ENCODE measurements at places on chromosomes 3 and 15.
A peak's percentile ranks its signal among the peaks of the same experiment; 100 is the strongest.

- DNase-seq, result no peak
Measured at GRCh38 chr3:69259125-69259524, 126.8 kb downstream of the FRMD4B start.

DNA sequence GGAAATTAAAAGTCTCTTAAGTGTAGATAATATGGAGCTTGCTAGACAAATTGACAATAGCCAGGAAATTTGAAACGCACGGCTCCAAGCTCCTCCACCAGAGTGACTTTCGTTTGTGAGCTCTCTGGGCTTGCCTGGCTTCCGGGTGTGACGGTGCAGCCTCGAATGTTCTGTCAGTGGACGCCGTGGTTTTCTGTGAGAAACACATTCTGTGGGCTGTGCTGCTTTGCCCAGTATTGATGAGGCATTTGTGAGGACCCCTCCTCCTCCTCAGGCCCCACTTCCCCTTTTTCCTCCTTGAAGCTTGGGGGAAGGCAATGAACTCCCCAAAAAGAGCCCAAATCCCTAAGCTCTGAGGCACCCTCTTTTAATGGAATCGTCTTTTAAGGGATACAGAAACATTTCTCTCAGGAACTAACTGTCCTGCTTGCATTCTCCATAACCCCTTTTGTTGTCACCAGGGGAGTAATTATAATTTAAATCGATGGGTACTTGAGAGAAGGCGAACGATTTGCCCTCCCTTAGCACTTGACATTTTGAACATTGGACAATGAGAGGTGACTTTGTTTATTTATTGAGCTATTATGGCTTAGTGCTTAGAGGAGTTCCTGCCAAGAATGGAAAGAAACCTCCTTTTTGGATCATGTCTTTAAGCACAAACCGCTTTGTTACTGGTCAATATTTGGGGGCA, 40.8 kb downstream of the POLR2M start:
- DNase-seq, result no peak

- no peak for DNase-seq
Measured at GRCh38 chr3:190532731-190533203, 18.9 kb downstream of the IL1RAP start.

GRCh38 chr15:25677719-25678499, 185.2 kb downstream of the ATP10A start:
- no peak for DNase-seq

DNA sequence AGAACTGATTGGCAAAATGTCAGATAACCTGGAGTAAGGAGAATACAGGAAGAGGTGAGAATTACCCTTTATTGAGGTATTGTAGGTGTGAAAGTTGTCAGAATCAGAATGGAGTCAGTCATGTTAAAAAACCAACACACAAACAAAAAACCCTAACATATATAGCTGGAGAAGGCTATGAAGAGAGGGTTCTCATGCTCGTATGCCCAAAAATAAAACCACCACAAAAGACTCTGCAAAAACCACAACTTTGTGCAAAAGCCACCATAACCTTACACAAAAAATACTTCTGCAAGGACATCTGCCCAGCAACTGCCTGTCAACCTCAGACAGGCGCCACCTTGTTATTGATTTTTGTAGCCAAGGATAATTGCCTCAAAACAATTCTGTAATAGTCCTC, 136.0 kb downstream of the CD47 start:
- no peak for DNase-seq

- DNase-seq, result no peak
Measured at GRCh38 chr3:9405756-9406155, 8.3 kb downstream of the SETD5 start.

- no peak for DNase-seq
Measured at GRCh38 chr15:22253676-22254408, 173.5 kb downstream of the OR4M2 start.

- no peak for DNase-seq
Measured at GRCh38 chr3:74630602-74631001, 16.1 kb upstream of the CNTN3 start.

GRCh38 chr3:184085389-184085852, 11.4 kb upstream of the HTR3E start:
- DNase-seq, result no peak

DNA sequence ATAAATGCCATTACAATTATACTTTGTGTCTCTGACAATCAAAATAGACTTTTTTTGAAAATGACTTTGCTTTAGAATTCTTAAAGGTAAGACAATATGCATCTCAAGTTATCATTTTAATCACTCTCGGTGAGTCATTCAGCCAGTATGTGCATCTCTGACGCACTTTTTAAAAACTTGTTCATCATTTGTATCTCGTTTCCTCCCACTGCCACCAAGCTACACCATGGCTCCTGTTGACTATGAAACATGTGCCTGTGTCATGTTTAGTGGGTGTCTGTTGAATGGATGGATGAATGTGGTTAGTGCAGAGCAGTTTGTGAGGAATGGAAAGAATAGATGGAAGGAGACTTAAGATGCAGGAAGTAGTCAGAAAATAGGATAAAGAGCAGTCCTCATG, 68.6 kb downstream of the ARPP21 start:
- no peak for DNase-seq

- no peak for DNase-seq
Measured at GRCh38 chr3:106683953-106684620, 693.2 kb upstream of the CCDC54 start.

DNA sequence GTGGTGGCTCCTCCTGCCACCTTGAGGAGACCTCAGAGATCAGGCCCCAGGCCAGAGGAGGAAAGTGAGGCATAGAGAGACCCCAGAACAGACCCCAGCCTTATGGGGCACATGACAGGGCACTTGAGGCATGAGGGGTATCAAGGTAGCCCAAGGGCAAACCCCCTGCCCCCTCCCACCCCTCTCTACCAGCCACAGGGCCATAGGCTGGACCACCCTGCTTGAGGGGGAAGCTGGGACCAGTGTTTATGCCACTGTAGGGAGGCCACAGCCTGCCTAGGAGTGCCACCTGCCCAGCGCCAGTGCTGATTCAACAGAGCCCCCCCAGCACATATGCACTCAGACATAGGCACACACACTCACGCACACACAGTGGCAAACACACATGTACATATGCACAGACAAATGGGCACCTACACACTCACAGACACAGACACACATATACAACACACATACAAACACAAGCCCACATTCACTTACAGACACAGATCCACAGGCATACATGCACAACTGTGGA, 10.3 kb downstream of the MYL3 start:
- peak; percentile 5 for DNase-seq

DNA sequence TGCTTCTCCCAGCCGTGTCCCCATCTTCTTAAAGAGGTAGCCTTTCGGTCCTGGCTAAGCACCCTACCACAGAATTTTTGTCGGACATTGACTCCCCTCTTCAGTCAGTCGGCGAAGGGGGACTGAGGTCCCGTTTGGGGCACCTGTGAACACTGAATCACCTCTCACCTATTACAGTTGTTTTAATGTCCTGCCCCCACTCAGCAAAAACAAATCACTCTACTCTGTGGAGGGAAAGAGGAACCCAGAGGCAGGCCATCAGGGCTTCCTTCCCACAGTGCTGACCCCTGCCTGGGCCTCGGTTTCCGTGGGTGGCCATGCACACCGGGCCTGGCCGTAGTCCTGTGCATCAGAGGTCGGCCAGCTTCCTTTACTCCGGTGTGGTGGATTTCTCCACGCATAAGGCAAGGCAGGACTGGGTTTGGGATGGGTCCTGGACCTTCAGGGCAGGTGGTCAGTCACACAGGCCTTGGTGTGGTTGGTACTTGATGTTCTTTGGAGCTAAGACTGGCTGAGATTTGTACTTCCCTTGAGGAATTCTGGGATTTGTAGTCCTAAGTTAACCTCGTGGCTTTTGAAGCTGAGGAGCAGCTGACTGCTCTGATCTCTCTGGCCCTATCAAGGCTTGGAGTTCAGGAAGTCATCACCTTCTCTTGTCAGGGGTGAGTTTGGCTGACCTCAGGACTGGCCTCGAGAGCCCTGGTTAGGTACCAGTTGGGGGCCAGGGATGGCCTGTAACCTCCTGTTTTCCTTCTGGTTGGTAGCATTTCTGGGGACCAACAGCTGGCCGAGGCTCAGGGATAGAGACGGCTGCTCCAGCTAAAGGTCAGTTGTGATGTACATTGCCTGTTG, 627 bp upstream of the FAM131A start:
- peak; percentile 68 for DNase-seq

- DNase-seq, result no peak
Measured at GRCh38 chr15:73857193-73857920, 16.0 kb upstream of the TBC1D21 start.

DNA sequence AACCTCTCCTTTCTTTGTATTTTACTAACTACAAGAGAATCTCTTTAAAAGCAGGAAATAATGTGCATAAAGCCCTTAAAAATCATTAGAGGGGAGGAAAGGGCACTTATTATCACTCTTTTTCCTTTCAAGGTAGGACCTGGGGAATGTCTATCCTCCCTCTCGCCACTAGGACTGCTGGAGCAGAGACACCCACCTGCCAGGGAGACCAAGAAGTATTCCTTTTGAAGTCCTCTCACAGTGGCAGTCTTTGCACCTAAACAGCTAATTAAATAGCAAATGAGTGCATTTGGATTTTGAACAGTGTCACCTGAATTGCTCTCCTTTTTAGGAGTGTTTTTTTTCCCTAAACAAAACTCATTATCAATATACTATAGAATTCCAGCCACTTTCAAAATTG, 874.1 kb downstream of the ZPLD1 start:
- DNase-seq, result no peak

DNA sequence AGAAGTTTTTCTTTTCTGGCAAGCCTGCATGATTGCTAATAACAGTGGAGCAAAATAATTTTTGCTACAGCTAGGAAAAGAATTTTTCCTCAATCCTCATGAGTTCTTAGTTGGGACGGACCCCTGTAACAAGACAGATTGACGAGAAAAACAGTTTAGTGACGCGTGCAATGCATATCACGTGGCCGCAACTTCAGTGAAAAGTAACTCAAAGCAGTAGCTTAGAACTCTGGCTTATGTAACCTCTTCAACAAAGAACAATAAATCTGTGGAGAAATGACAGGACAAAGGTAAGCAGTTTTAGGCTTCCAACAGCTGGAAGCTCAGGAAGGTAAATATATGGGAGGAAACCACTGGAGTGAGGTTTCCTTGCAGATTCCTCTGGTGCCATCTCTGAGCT, 19.7 kb downstream of the FAM107A start:
- no peak for DNase-seq

DNA sequence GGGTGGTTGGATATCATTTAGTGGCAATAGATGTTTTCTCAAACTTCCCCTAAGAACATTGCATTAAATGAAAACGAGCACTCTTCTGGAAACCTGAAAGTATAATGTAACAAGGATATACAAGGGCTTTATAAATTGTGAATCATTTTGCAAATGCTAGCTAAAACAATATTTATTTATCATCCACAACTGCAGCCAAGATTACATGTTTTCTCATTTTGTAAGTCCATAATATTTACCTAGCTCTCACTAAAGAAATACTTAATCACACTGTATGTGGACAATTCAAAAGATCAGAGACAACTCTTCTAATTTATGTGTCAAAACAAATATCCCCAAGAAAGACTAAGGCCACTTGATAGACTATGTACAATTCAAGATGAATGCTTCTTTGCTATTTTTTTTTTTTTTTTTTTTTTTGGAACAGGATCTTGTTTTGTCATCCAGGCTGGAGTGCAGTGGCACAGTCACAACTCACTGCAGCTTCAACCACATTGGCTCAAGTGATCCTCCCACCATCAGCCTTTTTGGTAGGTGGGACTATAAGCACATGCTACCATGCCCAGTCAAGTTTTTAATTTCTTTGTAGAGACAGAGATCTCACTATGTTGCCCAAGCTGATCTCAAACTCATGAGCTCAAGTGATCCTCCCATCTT, 427.7 kb upstream of the THBS1 start:
- DNase-seq, result no peak

DNA sequence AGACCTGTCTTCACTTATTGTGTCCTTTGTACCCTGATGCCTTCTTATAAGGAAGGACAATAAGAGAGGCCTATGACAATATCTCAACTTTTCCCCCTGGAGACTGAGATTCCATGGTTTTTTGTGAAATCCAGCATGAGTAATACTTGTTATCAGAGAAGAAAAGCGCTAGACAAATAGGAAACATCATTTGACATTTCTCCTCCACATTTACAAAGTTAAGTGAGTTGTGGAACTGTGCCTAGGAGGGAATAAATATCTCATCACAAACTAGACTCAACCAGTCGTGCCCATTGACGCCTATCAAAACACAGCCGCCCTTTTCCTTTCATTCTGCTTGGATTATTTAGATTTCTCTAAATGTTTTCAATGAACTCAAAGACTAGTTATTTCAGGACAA, 253.1 kb downstream of the MECOM start:
- no peak for DNase-seq

DNA sequence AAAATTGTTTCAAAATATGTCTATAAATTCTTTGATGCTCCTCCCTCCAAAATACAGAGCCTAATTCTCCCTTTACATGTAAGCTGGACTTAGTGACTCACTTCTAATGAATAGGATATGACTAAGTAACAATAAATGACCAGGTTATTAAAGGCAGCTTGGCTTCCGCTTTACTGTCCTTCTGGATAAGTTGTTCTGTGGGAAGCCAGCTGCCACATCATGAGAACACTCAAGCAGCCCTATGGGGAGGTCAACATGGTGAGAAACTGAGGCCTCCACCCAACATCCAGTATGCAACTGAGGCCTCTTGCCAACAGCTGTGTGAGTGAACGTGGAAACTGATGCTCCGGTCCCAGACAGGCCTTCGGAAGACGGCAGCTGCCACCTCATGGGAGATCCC, 247.3 kb upstream of the CHRM5 start:
- no peak for DNase-seq

- no peak for DNase-seq
Measured at GRCh38 chr3:39637807-39638206, 170.3 kb downstream of the MOBP start.

DNA sequence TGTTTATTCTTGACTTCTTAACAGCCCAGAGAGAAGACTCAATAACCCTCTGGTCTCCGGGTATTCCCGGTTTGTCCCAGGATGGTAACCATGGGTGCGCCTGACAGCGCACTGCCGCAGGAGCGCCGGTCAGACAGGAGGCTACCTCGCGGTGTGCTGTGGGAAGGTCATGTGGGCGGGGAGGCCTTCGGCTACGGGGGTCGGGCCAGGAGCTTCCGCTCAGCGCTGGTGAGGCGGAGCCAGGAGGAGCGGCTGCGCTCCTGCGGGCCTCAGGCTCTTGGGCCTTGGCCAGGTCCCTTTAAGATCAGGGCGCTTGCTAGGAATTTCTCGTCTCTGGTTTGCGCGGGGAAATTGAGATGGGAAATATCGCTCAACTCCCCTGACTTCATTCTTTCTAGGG, 182.3 kb upstream of the NDN start:
- no peak for DNase-seq

Measured in gastrocnemius medialis (tissue), 4 donors.